ENCODE measurements at places on chromosomes 16 and 17. TPM values are rescaled to one million over a fixed set of nuclear protein-coding genes. Genes with fewer than 3 reads are reported as not detected.

GRCh38 chr16:66408163-66409048 is 18.7 kb upstream of the BEAN1 start:
- DNase-seq: peak; percentile 63

- DNase-seq: no peak
Observed at GRCh38 chr16:53374800-53375199, 59.5 kb upstream of the RBL2 start.

GRCh38 chr17:45820052-45820780 is 24.5 kb upstream of the SPPL2C start:
- DNase-seq: no peak

DNA sequence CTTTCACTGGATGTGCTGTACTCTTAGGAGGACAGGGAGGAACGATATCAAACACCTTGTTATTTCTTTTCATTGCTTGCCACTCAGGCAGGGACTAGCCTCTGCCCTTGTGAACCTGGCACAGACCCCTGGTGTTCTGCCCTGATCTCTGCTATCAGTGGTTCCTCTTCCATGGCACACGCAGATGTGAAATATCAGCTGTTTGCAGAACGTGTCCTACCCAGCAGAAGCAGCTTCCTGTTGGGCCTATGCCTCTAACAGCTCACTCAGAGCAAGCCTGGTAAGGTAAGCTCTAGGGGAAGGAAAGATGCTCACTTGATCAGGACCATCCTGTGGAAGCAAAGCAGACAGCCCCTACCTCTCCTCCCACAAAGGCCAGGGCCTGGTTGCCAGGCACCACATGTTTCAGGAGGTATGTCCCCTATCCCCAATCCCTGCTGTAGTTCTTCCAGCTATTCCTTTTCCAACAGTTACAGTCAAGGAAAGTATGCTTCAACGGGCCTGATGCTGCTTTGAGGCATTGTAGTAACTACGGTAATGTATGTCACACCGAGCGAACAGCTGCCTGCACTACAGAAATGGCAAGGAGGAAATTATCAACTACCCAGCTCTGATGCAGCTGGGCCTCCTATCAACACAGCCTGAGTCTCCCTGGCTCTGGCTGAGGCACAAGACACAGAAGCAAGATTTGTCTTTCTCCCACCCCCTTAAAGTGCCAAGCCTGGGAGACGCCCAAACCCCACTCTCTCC is 41.3 kb upstream of the GFOD2 start:
- no peak for DNase-seq

DNA sequence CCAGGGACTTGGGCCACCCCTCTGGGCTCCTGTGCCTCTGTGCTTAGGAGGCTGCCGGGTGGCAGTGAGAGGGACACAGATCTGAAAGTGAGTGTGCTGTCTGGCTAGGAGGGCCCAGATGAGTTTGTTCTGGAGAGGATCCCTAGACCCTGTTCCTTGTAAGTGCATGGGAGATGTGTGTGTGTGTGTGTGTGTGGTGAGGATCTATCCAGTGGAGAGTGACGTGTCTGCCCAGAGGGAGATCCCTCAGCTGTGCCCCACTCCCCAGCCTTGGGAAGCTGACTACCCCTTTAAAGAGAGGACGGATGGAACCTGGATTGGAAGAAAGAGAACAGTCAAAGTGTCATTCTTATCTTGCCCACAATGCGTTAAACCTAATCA is 25.5 kb upstream of the CDC42EP4 start:
- DNase-seq: no peak

- DNase-seq: no peak
Observed at GRCh38 chr17:31089471-31089870, 5.3 kb upstream of the NF1 start.

GRCh38 chr17:80087346-80088265 is 13.8 kb upstream of the GAA start:
- DNase-seq: no peak

GRCh38 chr16:54253118-54253517 is 33.5 kb downstream of the IRX3 start:
- DNase-seq: no peak

The CRISPLD2 gene
- 29.3 TPM for total RNA-seq

The CASKIN2 gene
- 8.0 TPM for total RNA-seq
